ENCODE measurements at places on chromosomes 2 and 18. TPM values are rescaled to one million over a fixed set of nuclear protein-coding genes. Genes with fewer than 3 reads are reported as not detected.

DNA sequence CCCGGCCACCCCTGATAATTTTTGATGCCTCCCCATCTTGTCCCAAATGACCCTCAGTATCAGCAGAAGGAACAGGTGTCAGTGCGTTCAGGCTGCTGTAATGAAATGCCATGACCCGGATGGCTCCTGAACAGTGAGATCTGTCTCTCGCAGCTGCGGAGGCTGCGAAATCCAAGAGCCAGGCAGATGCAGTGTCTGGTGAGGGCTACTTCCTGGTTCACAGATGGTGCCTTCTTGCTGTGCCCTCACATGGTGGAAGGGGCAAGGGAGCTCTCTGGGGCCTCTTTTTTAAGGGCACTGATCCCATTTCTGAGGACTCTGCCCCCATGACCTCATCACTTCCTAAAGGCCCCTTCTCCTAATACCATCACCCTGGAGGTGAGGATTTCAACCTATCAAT is 152.2 kb downstream of the TWIST2 start:
- DNase-seq: no peak

- DNase-seq: no peak
These were observed 22.3 kb downstream of the CCNYL1 start for GRCh38 chr2:207733597-207734240.

DNA sequence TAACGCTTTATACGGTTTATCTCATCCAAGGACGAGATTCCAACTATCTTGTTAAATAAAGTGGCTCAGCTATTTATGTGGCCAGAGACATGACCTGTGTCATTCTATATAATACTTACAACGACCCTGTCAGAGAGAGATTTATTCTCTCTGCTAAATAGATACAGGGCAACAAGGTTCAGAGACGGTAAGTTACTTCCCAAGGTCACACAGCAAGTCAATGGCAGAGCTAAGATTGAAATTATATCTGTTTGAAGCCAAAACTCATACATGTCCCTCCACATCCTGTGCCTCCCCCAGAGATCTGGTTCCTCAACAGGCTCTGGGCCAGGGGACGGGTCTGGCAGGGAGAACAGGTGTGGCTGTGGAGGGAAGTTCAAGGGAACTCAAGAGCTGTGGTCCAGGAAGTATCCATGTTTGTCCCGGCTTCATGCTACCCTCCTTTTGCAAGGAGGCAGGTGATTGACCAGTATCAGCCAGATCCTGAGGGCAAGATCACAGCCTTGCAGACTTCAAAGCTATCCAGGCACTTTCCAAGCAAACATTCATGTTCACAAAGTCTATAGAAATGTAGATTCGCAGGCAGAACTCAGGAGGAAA is 99.8 kb downstream of the CAPN13 start:
- DNase-seq: no peak

DNA sequence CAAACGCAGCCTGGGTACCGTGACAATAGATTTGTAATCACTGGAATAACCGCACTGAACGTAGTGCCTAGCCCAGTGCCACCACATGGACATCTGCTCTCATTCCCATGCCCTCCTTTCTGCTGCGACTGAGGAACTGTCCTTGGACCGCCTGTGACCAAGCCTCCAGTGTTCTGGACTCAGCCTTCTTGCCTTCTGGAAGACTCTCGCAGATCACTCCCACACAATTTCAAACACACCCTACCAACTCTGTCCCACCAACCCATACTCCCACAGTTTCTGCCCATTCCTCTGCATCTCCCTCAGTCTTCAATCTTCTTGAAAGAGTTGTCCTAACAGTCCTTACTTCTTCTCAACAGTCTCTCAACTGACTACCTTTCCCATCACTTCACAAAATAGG is 2.1 kb downstream of the RNF149 start:
- DNase-seq: no peak

DNA sequence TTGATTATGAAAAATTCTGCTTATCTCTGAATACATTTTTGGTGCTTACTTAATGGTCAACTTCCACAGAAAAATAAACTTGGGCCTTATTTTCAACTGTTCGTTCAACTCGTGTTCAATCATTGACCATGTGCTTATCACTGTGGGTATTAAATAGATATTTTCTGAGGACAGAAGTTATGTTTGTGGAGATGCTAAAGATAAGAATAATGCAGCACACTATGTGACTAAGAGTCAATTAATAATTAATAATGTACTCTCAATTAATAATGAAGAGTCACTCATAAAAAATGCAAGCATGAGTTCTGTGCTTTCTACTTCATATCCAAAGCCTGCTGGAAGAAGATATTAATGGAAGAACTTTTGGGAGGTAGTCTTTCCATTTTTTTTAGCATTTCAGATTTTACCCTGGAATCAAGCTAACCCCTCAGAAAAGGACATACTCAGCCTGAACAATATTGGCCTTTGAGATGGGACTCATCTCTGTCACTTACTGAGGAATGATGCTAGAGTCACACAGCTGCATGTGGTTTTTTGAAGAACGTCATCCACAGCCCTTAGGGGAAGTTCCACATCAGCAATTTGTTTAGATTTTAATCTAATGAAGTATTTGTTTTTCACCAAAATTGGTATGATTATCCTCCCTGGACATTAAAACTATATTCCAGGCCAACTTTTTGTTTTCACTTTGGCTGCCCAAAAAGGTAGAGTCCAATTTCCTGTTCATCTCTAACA is 191.9 kb upstream of the CRIM1 start:
- DNase-seq: no peak

DNA sequence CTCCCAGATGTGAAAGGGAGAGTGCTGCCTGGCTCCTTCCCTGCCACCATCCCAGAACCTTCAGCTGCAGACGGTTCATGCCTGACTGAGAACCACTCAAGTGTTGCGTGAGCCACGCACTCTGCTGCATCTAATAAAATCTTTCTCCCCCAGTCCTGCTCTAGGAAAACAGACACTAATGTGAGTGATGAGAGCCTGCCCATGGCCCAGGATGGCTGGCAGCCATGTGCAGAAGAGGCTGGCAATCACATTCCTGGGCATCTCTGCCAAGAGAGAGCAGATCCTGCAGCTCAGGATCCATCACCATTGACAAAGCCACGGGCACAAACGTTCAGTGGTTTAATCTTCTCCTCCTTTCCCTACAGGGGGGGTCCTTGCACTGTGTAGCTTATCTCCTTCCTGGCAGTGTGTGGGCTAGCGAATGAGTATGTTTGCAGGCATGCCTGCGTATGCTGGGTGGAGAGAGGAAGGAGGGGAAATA is 477.5 kb downstream of the SLC4A3 start:
- DNase-seq: no peak

- peak; percentile 67 for DNase-seq
These were observed 9.7 kb downstream of the ITGA4 start for GRCh38 chr2:181466661-181467576.

DNA sequence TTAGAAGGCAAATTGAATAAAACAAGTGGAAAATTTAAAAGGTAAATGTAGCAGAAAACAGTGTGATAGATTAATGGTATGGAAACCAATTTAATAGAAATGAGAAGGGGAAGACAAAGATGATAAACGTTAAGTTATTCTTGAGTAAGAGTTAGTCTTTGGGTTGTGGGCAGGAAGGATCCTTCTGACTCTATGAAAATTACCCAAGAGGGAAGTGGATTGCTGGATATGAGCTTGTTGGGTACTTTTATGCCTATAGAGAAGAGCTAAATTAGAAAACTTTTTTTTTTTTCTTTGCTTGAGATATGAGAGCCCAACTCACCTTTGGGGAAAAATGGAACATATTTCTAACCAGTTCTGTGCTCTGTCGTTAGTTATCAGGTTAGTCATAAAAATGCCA is 144.0 kb downstream of the LDLRAD4 start:
- no peak for DNase-seq

DNA sequence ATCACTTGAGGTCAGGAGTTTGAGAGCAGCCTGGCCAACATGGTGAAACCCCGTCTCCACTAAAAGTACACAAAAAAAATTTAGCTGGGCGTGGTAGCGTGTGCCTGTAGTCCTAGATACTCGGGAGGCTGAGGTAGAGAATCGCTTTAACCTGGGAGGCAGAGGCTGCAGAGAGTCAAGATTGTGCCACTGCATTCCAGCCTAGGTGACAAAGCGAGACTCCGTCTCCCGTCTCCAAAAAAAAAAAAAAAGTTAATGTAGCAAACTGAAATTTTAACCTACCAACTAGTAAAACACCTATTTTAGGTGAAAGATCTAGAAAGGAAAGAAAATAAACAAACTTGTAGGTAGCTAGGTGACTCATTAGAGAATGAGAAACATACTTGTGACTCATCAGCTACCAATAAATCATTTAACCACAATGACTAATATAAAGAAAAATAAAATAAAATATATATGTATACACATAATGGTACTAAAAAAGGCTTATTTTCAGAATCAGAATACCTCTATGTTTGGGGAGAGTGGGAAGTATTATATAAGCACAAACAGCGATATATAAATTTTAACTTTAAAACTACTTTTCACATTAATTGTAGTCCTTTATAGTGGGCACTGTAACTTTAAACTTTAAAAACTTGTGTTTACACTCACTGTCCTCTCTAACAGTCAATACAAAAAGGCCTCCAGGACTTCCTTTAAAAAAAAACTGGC is 36.6 kb downstream of the DARS1 start:
- DNase-seq: no peak

GRCh38 chr2:163887182-163887581 is 151.4 kb upstream of the FIGN start:
- DNase-seq: no peak

- DNase-seq: no peak
These were observed 124.3 kb downstream of the RBMS1 start for GRCh38 chr2:160368988-160369930.

The COMMD1 gene
- total RNA-seq: 31.5 TPM

The SLC23A3 gene
- total RNA-seq: 1.2 TPM

The REG3G gene
- total RNA-seq: not detected

The TRABD2A gene
- total RNA-seq: 1.7 TPM

All from H9 (cell line).